GF-D8 (cell line): ENCODE measurements at places on chromosomes 3 and 15.

DNA sequence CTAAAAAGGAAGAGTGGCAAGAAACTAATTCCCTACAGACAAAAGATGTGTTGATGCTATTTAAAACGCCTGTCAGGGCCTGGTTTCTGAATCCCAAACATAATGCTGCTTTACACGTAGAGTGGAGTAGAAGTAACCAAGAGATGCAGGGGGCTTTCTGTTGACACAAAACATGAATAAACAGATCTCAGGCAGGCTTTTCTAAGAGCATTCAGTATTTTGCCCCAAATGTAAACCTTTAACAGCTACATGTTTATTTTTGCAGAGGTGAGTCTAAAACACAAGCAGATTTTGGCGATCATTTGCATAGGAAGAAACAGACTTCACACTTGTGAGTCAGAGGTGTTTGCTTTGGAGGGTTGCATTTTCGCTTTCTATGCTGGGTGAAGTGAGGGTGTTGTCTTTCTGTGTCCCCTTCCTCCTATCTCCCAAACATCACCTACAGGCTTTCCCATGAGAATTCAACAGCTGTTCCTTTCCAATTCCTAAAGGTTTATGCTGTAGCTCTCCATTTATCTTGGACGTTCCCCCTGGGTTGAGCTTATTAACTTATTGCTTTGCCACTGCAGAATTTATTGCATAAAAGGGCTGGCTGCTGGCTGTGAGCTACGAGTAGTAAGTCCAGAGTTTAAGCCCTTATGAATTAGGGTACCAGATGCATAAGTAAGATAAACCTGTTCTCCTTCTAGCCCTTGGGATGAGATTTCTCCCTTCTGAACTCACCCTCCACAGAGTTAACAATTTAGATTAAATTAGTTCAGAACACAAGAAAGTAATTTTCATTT, 156.7 kb downstream of the DIPK2A start:
- DNase-seq, result no peak

DNA sequence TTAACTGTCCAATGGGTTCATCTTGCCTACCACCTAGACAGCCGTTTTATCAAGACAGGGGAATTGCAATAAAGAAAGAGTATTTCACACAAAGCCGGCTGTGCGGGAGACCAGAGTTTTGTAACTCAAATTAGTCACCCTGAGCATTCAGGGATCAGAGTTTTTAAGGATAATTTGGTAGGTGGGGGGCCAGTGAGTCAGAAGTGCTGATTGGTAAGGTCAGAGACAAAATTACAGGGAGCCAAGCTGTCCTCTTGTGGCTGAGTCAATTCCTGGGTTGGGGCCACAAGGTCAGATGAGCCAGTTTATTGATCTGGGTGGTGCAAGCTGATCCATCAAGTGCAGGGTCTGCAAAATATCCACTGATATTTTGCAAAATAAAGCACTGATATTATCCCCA, 29.9 kb upstream of the GPD1L start:
- no peak for DNase-seq

- DNase-seq, result no peak
Observed at GRCh38 chr15:58460116-58460790, 28.5 kb downstream of the LIPC start.

GRCh38 chr15:42707068-42707467, 29.9 kb downstream of the CDAN1 start:
- DNase-seq, result no peak

- no peak for DNase-seq
Observed at GRCh38 chr3:154745122-154745521, 315.1 kb upstream of the GPR149 start.

DNA sequence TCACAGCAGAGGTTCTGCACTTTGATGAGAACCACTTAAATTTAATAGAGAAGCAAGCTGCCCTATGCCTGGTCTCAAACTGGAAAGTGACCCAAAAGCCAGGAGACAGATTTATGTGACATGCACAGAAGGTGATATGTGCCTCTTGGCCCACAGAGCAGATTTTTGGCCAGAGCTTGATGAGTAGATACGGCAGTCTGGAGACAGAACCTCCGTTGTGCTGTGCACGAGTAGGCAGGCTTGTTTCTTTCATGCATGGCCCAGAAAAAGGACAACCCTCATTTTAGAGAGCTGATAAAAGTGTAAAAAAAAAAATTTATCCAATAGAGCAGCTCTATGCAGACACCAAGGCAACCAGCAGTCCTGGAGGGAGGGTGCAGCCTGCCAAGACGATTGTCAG, 423.1 kb downstream of the CNTN6 start:
- no peak for DNase-seq

DNA sequence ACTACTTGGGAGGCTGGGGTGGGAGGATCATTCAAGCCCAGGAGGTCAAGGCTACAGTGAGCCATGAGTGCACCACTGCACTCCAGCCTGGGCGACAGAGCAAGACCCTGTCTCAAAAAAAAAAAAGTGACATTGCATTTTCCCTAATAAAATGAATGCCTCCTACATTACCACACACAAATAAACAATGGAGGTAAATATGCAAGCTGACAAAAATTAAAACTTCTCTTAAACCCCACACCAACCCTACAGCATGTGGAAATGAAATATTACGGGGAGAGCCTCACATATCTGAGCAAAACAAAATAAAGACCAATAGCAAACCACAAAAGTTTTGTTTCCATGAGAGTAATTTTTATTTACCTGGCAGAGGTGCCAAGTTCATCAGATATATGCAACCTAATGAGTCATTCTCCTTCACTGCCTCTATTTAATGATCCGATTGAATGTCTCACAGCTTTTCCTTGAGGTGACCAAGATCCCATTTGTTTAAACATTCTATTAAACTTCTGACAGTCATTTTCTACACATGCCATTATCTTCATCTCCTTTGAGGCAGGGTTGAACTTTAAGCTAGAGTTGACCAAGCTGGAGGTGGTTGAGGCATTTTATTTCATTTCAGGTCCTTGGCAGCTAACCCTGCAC, 9.4 kb upstream of the CAV3 start:
- DNase-seq, result no peak

DNA sequence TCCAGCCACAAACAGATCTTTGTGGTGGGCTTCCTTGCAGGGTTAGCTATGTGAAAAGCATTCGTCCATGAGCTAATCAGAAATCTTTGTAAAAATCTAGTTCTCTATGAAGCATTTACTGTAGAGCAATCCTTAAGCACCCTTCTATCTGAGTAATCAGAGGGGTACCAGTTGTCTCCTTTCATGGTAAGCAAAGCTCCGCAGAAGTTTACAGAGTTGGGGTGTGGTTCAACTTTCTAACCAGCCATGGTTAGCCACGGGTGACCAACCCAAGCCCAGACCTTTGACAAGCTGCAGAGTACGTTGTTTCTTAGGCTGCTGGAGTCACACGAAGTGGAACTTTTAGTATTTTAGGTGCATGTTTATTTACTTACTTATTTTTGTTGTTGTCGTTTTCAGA, 77.4 kb downstream of the FLNB start:
- no peak for DNase-seq

DNA sequence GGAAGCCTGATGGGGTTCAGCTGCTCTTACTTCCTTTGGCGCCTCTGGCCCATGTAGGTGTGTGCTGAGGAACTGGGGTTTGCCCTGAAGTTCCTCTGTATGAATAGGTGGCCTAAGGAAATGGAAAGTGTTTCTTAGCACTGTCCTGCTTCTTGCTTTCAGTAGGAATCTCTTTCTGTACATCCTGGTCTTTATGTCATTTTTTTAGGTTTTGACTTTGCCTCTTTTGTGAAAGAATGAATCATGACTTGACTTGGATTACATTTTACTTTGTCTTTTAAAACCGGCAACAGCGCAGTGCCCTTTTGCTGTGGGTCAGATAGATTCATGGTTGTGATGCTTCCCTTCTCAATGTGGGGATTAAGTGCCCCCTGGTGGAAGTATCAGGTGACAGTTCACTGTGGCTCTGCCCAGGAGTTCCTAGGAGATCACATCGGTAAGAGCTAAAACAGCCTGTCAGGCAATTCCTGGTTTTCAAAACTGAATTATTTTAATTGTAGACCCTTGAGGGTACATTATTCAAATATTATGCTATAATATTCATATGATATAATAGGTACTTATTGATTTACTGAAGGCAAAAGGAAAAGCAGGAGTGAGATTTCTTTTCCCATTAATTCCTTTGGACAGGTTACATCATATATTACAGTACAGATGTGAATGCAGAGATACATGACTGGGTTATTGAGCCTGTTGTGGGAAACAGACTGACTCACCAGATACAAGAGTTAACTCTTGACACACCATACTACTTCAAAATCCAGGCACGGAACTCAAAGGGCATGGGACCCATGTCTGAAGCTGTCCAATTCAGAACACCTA, 95.4 kb downstream of the HCN4 start:
- no peak for DNase-seq

GRCh38 chr3:134327594-134327975, 46.7 kb downstream of the AMOTL2 start:
- DNase-seq, result no peak

DNA sequence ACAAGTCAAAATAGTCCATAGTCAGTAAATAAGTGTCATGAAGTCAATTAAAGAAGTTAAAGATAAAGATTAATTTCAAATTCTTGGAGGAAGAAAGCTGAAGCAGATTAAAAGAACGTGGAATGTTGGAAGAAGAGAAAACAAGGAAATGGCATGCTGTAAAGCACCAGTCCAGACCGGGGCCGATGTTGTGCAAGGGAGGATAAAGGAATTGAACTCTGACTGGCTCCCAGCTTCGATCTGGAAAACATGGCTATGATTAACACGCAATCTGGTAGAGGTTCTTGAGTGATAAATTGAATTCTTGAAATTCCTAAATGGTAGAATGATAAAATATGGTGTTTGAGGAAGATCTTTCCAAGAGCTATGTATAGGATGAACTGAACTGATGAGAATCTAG, 194.4 kb downstream of the MEIS2 start:
- no peak for DNase-seq

DNA sequence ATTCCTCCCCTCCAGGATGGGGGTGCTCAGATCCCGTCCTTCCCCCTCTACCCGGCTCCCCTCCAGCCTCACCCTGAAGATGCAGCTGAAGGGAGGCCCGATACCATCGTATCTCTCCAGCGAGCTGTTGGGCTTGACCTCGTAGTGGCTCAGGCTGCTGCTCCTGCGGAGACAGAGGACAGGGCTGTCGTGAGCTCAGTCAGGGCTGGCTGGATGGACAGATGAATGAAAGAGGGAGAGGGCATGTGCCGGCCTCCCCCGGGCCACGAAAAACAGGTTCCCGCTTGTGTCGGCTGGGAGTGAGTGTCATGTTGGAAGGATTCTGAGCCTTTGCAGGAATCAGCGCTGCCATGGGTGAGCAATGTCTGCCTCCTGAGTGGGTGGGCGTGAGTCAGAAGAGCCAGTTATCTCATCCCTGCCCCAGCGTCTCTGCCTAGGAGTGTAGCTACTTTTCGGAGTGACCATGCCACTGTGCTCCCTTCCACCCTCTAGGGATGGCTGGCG, 35.2 kb downstream of the FEM1B start:
- DNase-seq, result no peak

GRCh38 chr15:92806763-92807162, 93.4 kb upstream of the CHD2 start:
- DNase-seq, result no peak

GRCh38 chr15:86905625-86906256, 826.1 kb downstream of the AGBL1 start:
- DNase-seq, result no peak

GRCh38 chr15:81619002-81619401, 245.0 kb upstream of the TMC3 start:
- DNase-seq, result no peak

DNA sequence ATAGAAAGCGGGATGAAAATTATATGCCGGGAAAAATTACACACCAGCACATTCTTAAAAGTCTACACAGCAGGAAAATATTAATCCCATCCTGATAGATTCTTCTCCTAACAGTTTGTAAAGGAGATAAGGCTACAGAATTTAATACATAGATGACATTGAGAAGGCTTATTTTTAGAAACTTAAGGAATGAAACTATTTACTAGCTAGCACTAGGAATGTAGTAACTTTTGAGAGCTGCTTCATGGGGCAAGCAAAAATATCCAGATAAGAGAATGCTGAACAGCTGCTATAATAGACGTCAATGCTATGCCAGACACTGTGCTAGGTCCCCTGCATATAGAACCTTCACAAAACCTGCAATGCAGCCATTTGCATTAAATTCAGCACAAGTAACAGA, 912.7 kb upstream of the NR2F2 start:
- no peak for DNase-seq

GRCh38 chr3:153171918-153172317, 9.9 kb downstream of the RAP2B start:
- no peak for DNase-seq

GRCh38 chr3:185948292-185948691, 10.5 kb upstream of the TRA2B start:
- no peak for DNase-seq

- DNase-seq, result no peak
Observed at GRCh38 chr15:85374831-85375230, 5.6 kb upstream of the AKAP13 start.
